ENCODE measurements at places on chromosomes 2 and 18. TPM values are rescaled to one million over a fixed set of nuclear protein-coding genes. Genes with fewer than 3 reads are reported as not detected.
A peak's percentile ranks its signal among the peaks of the same experiment; 100 is the strongest.

DNA sequence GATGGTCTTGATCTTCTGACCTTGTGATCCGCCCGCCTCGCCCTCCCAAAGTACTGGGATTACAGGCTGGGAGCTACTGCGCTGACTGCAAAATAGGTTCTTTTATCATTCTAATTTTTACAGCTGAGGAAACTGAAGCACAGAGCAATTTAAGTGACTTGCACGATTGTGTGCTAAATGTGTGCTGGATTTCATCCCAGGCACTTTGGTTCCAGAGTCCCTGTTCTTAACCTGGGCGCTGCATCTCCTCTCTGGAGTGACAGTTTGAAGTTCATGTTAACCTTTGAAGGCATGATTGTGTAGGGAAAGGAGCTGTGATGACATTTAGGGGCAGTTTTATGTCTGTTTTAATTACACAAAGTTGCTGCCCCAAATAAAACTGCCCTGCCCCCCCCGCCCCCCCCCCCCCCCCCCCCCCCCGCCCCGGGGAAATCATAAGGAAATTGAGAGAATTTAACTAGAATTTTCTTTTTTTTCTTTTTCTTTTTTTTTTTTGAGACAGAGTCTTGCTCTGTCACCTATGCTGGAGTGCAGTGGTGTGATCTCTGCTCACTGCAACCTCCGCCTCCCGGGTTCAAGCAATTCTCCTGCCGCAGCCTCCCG is 5.6 kb downstream of the ACSL3 start:
- no peak for DNase-seq

GRCh38 chr2:161425728-161426454 is 9.8 kb downstream of the TBR1 start:
- no peak for DNase-seq

- DNase-seq = no peak
Observed at GRCh38 chr2:231615058-231615671, 22.5 kb downstream of the TEX44 start.

- DNase-seq = no peak
Observed at GRCh38 chr2:1645761-1646476, 98.4 kb downstream of the PXDN start.

The C2orf42 gene
- 9.3 TPM for polyA plus RNA-seq

DNA sequence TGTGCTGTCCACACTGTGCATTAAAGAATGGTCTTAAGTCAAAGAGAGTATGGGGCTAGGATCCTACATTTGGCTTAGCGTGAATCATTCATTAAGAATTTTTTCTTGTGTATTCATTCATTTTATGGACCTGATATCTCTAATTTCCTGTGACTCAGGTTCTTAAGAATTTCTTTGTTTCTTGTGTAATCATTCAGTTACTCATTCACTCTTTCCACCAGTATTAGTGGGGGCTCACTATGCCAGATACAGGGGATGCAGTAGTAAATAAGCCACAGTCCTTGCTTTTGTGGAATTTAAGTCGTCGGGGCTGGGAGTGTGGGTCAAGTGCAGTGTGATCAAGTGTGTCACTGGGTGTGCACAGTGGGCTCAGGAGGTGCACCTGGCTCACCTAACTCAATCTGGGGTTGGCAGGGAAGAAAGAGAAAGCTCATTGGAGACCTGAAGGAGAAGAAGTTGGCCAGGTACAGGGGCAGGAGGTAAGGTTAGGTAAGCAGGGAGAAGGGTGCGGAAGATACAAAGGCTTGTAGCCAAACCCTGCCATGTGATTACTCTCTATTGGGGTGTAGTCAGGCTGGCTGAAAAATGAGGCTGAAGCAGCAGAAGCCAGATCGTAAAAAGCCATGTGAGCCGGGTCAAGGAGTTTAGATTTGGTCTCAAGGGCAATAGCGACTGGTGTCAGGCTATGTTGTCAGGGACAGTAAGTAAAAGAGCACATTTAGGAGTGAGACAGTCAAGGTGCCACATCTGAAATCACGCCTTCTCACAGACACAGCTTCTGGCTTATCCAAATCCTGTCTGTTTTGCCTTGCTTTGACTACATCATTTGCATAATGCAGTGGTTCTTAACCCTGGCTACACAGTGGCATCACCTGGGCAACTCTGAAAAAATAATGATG is 67.2 kb downstream of the KCTD1 start:
- DNase-seq = peak; percentile 73

GRCh38 chr2:201775326-201775725 is 5.4 kb downstream of the ALS2 start:
- DNase-seq = no peak

- DNase-seq = no peak
Observed at GRCh38 chr2:727071-727470, 49.9 kb upstream of the TMEM18 start.

The LCT gene
- polyA plus RNA-seq = 0.01 TPM

The CRYGD gene
- not detected for polyA plus RNA-seq

GRCh38 chr2:3379339-3379646 is 201 bp upstream of the TRAPPC12 start:
- no peak for DNase-seq

DNA sequence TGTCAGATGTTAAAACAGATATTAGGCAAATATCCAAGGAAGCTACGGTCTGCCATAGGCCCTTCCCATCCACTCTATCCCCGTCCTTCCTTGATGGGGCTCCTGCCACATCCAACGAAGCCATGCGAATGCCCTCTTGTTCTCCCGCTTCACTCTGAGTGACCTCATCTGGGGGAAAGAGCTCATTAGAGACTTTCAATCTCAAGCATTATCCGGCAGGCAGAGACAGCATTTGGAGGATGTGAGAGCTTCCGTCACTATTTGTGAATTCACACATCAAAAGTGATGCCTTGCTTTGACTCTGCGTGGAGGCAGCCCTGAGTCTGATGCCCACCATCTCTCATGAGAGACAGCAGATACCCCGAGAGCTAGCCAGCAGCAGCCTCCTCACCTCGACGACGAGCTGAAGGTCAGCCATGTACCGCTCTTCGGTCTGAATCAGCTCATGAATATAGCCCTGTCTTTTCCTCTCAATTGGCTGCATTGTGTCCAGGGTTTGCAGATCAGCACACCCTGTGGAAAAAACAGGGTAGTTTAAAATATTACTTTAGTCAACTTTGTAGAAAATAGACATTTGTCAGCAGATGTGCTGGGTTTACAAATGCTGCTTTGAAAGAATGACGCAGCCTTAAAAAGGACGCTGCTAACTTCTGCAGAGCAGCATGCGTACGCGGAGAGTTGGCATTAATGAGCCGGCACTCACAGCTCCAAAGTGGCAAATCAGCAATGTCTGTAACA is 45.9 kb downstream of the FAM228A start:
- DNase-seq = no peak
